ENCODE measurements at places on chromosomes 1 and 21.

GRCh38 chr1:11701981-11702803 is 10.7 kb downstream of the DRAXIN start:
- no peak for DNase-seq

GRCh38 chr1:204356997-204357396 is 2.7 kb downstream of the PLEKHA6 start:
- no peak for DNase-seq

DNA sequence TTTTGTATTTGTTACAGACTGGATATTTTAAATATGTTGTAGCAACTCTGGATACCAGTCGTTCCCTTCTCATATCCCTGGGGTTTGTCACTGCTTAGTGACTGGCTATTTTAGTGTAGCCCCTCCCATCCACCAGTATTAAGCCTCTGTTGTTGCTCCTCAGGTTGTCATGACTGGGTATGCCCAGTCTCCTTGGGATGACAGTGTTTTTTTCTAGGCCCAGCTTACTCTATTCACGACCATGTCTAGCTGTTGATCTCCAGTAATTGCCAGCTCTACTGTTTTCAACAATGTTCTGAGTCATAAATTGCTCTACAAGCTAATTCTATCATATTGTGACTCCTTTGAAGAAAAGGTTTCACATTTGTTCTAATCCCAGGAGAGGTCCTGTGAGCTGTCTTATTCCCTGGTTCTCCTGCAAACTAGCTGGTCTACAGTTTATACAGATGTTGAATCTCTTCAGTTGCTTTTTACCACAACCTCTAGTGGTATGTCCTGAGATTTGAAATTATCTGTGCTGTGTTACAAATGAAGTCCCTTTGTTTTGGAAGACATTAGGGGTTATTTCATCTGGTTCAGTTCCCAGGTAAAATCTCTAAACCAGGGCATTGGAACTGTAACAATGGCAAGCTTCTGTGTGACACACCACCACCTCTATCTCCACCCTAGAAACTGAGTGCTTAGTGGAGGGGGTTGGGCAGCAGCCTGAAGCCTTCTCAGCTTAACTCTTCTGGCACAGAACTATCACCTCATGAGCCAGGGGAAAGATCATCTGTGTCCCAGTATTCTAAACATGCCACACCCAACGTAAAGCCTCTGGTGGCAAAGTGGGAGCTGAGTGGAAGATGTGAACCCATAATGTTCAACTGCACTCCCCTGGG is 124.6 kb downstream of the TRIM33 start:
- DNase-seq = no peak

GRCh38 chr1:234989019-234989418 is 139.6 kb downstream of the TOMM20 start:
- DNase-seq = no peak

DNA sequence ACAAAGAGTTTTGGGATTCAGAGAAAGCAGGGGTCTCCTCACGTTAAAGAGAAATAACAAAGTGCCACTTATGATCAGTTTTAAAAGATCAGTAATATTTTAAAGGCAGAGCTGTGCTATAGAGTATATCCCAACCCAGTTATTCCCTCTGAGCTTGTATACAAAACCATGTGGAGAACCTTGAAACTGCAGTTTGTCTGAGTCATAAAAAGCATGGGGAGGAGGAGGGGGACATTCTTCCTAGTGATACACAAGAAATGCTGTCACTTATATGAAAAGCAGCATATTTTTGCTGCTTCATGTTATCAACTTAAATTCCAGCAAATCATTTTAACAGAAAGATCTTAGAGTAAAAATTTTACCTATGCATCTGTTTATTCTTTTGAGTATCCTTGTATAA is 244.5 kb downstream of the GPR52 start:
- no peak for DNase-seq

GRCh38 chr1:22418933-22419382 is 32.7 kb upstream of the ZBTB40 start:
- DNase-seq = no peak

- DNase-seq = no peak
Observed at GRCh38 chr1:213423605-213424004, 372.6 kb downstream of the RPS6KC1 start.

DNA sequence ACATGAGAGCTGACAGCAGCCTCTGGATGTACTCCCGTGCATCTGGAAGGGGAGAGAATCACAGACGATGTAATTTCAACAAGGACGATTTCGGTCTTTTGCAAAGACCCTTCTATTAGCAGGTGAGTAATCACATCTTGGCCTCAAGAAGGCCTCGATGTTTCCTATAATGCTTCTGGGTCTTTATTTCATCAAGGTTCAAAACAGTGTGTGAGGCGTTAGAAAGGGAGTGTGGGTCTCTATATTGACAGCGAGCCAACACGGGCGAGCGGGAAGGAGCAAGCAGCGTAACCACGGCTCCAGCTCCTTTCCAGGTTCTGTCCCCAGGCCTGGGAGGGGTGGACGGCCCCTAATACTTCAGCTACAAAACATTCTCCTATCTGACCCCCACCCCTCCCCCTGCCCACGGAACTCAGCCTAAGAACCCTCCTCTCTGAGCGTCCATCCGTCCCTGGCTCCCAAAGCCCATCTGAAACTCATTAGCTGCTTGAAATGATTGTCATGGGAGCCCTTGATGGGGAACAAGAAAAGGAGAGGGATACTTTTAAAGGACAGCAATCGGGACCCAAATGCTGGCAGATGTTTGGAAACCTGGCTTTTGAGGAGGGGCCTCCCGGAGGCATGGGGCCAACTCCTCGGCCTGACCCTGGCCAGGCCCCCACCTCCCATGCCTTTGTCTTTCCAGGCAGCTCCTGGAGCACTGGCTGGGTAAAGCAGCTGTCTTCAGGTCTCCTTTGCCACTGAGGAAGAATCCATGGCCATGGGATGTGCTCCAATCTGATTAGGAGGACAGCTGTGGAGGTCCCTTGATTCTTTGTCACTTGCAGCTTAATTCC is 250.8 kb downstream of the FOXD2 start:
- DNase-seq = no peak

DNA sequence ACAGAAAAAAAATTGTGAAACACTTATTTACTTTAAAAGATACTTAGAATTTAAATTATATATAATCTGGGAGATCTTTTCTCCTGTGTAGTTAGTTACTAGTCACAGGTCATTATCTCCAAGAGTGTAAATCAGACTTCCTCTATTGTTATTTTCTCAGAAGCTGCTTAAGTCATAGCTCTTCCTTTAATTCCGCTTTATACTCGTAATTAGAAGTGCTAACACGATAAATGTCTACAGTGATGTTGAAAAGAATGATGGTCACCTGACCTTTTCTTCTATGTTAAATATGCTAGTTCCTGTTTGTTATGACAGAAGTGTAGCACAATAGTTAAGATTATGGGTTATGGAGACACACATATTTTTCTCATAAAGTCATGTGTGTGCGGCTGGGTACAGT is 123.6 kb downstream of the TGFB2 start:
- DNase-seq = no peak

DNA sequence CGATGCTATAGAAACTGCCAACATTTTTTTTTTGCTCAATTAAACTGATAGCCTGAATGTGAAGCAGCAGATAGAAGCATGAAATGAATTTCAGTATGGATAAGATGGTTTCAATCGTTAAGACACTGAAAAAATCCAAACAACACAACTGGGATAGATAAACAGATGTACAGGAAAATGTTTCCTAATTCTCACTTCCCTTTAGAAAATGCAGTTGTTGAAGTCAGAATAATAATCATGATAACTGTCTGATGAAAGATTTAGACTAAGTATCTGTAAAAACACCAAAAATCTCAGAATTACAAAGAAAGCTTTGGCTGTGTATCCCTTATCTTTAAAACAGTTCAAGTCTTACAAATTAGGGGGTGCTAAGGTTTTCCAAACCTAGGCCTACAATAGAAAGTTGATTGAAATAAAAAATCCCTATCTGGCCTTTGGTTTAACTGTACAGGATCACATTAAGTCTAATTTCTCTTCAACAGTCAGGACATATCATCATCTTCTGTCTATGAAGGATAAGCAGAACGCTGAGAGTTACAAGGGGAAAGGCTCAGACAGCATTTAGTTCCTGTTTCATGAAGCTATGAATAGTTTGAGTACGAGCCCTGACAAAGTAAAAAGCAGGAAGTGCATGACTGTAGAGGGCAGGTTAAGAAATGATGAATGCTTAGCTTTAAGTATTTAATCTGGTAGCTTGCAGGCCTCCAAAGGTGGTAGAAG is 203.2 kb downstream of the APP start:
- no peak for DNase-seq

- DNase-seq = no peak
Observed at GRCh38 chr1:10647414-10648170, 148.9 kb downstream of the CASZ1 start.

DNA sequence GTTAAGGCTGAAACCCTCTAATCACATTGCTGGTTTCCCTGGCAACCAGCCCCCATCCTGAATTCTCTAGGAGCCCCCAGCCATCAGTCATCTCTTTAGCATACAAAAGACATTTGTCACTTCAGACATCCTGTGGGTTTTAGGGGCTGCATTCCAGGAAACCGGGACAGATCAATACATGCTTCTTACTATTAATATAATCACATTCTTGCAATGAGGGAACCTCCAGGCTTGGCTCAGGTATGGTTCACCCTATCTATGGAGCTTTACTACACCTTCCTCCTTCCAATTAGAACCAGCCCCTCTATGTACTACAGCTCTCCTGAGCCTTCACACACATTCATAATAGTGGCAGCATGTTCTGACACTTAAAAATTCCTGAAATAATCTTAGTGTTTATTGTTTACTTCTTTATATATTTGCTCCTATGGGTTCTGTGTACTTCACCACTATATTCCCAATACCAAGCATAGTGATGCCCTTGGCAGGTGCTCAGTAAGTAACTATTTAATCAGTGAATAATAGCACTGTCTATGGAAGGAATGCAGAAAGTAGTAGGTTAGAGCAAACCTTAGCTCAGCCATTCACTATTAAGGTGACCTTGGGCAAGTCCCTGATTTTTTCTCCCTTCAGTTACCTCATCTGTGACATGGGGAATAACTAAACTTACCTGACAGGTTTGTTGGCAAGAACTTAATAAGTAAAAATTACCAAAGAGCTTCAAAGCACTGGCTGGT is 59.6 kb downstream of the ZNF678 start:
- DNase-seq = no peak

- no peak for DNase-seq
Observed at GRCh38 chr1:205626216-205626615, 5.6 kb downstream of the ELK4 start.

DNA sequence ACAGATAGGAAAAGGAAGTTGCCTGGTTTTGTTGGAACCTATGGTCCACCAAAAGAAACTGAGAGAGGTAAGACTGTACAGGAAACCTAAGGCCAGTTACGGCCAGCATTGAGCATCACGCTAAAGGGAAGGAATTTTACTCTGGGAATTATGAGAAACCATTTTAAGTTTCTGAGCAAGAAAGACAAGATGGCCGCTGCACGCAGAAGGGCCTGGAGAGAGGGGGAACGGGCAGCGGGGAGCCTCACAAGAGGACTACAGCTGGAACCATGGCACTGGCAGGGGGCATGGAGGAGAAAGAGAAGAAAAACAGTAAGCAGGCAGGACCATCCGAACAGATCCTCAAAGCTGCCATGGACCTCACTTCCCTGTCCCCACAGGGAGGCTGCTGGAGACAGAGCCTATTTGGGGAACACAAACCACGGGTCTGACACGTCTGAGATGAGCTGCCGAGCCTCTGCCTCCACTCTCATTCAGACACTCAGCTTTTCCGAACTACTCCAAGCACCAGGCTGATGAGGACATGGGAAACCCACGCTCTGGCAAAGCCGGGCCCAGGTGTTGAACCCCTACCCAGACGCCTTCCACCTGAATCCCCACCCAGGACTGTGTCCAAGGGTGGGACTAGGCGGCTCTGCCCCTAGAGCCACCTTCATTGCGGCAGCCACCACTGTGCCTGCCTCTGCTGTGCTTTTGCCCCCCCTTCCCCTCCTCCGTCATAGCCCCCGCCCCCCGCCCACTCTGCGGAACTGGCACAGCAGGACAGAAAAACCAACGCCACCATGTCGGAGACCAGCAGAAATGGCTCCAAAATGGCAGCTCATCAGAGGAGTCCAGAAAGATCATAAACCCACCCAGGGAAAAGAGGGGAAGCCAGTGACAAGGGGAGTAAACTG is 69.0 kb downstream of the CD46 start:
- DNase-seq = no peak

- DNase-seq = no peak
Observed at GRCh38 chr1:4447778-4448420, 206.5 kb upstream of the AJAP1 start.

DNA sequence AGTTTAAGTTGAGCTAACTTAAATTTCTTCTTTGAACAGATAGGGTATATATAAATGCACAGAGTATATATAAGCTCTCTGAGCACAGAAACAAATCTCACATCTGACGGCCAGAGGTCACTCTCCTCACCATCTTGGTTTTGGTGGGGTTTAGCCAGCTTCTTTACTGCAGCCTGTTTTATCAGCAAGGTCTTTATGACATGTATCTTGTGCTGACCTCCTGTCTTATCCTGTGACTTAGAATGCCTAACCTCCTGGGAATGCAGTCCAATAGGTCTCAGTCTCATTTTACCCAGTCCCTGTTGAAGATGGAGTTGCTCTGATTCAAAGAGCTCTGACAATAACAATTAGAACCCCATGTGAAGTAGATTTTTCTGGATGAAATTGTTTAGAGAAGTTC is 1.6 kb upstream of the MOV10 start:
- no peak for DNase-seq

DNA sequence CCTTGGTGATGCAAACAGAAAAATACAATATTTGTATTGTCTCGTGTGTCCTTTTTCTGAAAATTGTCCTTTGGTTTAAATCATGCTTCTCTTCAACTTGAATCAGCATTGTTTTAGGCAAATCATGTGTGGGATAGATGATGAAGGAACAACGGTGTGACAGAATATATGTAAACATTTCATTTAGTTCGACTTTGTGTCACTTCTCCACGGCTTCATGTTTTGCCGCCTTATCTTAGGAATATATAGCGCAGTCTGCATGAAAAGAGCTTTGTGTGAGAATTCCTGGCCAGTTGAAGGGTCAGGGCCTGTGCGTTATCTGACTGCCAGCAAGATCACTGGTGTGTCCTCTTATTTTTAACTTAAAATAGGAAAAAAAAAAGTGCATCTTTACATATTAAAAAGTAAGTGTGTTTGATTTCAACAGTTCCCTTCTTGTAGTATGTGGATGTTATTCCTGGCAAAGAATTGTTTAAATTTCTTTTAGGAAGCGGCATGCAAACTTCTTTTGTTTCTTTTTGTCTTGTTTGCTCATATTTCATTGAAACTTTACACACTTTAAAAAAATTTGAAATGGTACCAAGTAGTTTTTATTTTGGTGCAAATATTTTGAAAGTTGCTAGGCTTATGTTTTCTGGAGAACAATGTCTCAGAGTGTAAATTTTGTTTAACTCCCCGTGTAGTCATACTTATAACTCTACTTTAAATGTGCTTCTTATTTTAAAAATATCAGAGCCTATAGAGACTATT is 465.2 kb downstream of the USP25 start:
- DNase-seq = no peak

GRCh38 chr1:151713874-151714273 is 2.7 kb downstream of the CELF3 start:
- DNase-seq = no peak

Measured in CD4-positive, alpha-beta T cell treated with Interleukin-1 beta for 1 hour (primary cell).